HuH-7.5 (cell line): ENCODE measurements at places on chromosomes 6 and 20.

GRCh38 chr6:56386717-56387116, 139.3 kb upstream of the COL21A1 start:
- no peak for DNase-seq

DNA sequence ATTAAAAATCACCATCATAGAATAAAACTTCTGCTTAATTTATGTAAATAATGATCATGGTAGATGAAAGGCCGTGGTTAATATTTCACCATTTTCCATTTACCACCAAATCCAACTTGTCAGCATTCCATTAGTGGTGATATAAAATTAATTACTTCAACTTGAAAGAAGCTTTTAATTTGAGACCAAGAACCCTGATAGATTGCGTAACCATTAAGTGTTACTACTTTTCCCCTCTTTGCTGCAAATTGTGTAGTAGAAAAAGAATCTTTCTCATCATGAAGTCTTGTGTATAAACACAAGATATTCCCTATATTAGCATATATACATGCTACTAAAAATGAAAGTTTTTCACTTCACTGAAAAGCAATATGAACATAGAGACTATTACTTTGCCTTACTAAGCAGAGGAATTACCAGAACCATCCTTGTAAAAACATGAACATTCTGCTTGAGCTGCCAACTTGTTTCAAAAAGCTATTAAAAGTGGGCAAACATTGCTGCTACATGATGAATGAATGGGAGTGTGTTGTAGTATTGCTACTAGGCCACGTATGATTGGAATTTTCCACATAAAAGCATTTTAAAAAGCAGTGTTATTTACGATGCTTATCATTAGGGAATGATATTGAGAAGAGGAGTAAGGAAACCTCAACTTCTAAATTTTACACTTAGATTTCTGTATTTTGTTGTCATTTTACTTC, 35.0 kb downstream of the STX11 start:
- DNase-seq = no peak

GRCh38 chr6:52305948-52306767, 21.6 kb upstream of the MCM3 start:
- no peak for DNase-seq

DNA sequence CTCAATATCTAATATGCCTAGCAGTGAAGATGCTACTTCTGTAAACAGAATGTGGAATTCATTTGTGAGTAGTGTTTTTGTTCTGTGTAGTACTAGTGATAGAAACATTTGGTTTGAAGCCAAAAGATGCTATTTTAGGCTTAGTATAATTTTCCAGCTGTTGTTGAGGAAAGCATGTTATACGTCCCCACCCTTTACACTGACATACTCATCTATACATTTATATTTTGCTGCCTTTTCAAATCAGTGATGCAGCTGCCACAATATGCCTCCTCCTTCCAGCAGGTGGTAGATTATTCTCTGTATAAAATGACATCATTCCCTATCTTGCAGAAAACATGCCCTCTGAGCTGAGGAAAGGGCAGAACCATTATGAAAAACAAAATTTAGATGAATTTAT, 1217.6 kb upstream of the GJE1 start:
- no peak for DNase-seq

GRCh38 chr6:50952092-50952907, 133.6 kb downstream of the TFAP2B start:
- DNase-seq = no peak

DNA sequence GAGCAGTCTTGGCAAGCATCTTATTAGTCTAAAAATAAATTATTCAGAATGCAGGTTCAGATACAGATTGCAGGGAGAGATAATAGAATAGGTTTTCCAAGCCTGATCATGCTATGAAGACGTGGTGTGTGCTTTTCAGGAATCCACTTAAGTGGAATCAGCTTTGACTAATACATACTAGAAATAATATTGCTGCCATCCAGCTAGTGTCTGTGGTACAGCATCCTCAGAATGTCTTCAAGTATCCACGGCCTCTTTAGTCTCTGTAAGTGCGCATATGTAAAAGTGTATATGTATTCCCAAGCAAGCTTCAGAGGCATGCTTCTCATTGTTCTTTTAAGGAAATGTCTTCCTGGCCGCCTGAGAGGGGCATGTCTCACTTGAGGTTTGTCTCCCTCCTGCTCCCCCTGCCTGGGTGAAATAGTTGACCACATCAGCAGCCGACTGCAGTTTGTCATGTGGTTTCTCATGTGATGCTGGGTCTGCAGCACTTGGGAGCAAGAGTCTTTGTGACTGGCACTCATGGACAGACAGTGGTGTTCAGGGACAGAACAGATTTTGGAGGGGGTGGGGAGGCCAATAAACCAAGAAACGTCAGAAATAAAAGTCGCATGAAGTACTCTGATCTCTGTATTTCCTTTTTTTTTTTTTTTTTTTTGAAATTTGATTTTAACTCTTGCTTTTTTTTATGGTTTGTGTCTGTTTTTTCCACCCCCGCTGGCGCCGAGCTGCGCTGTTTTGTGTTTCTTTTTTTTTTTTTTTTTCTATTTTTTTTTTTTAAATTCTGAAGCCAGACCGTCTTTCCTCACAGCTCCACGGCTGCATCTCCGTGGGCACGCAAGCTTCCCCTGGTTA, 150.8 kb downstream of the PRL start:
- no peak for DNase-seq

GRCh38 chr6:105109955-105110895, 69.6 kb downstream of the POPDC3 start:
- no peak for DNase-seq

- no peak for DNase-seq
Measured at GRCh38 chr20:16069389-16070010, 503.7 kb downstream of the KIF16B start.

GRCh38 chr6:29953001-29953441, 10.7 kb downstream of the HLA-A start:
- no peak for DNase-seq

- DNase-seq = no peak
Measured at GRCh38 chr20:2038161-2038560, 44.3 kb upstream of the PDYN start.

DNA sequence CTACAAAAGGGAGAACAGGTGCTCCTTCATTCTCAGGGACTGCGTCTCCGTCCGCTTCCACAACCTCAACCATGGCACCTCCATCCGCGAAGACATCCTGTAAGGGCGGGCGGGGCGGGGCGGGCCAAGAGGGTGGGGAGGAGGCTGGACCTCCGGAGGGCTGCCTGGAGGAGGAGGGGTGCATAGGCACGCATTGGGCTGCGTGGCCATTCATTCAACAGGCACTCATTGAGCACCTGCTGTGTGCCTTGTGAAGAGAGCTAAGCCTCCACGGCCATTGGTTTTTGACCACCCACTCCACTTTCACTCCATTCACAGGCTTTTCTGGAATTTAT, 435 bp downstream of the ZSWIM3 start:
- peak; percentile 55 for DNase-seq

- DNase-seq = no peak
Measured at GRCh38 chr6:44009425-44010321, 117.6 kb downstream of the MRPL14 start.

DNA sequence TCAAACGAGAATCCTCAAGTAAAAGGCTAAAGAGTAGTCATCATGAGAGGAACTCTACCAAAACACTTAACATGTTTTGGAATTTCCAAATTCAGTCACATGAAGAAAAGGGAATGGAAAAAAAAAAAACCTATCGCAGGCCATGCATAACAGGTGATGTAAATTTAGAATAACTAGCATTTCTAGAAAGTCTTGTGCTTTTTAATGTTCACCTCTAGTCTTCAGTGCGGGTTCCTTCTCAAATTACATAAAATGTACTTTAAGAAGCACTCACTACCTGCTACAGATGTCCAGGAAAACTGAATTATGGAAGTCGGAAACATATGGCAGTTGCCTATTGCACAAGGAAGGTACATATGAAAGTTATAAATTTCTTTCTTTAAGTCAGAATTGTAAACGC, 6.1 kb upstream of the TBX18 start:
- no peak for DNase-seq

- DNase-seq = no peak
Measured at GRCh38 chr6:106122938-106123656, 37.0 kb downstream of the PRDM1 start.

GRCh38 chr6:32317541-32317940, 54.2 kb downstream of the TSBP1 start:
- DNase-seq = no peak

DNA sequence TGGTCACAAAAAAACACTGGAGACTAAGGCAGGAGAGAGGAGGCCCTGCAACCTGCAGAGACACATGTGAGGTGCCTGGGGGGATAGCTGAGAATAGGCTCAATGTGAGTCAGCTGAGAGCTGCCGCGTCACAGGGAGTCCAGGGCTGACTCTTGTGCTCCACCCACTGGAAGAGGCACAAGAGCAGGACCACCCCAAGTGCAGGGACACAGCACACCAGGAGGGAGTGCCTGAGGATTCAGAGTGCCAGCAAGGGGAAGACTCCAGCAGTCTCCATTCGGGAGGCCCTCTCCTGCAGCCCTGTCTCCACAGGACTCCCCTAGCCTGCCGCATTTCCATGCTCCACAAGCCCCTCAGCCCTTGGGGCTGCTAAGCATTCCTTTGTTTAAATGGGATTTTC, 105.5 kb downstream of the HUS1B start:
- no peak for DNase-seq

DNA sequence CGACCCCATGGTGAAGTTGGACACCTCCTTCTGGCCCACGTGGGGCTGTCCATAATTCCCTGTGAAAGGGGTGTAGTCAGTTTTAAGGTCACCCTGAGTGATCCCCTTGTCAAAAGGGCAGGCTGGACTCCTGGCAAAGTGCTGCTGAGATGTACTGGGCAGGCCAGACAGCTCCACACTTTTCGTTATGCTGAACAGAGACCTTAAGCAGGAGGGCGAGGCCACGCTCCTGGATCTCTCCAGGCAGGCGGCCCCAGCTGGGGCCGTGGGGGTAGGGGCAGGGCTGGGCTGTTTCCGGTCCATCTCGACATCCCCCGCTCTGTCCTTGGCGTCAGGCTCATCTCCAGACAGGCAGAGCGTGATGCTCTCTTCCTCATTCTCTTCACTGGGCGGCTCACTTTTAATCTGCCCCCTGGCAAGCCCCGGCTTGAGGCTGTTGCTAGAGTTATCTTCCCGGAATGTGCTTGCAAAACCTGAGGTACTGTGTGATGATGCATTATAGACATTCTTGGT, 56.7 kb downstream of the GJA10 start:
- DNase-seq = no peak

DNA sequence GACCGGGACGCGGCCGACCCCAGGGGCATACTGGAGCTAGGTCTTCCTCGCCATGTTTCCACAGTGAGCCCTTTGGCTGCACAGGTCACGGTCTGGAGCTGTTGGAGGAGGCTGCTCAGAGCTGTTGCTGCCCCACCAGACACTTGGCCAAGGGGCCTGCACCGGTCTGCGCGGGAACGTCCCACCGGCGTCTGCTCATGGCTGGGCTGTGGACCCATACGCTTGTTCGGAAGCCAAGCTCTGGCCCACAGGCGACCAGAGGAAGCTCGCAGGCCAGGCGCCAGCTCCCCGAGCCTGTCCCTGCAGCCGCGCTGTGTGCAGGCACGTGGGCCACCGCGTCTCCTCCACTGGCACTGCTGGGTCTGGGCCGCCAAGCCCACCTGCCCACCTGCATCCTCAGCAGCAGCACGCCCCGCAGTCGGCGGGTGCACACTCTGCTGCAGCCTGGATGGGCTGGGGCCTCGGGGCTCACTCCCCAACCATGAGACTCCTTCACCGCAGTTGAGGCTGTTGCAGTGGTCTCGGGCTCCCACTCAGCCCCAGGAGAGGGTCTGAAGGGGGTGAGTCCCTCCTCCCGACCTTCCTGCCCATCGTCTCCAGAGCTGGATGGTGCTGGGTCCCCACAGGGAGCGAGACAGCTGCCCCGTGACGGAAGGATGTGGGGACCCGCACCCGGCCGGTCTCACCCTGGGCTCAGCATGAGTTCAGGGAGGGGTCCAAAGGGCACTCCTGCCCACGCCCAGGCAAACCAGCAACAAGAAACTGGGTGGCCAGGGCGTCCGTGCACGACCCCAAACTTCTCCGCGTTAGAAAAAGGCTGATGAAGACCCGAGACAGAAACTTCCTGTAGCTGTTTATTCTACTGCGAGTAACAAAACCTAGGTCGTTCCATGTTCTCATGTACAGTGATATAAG, 15.5 kb upstream of the TCFL5 start:
- DNase-seq = no peak

- no peak for DNase-seq
Measured at GRCh38 chr20:41784209-41784958, 166.2 kb upstream of the CHD6 start.

GRCh38 chr6:15730442-15730841, 67.6 kb upstream of the DTNBP1 start:
- no peak for DNase-seq

DNA sequence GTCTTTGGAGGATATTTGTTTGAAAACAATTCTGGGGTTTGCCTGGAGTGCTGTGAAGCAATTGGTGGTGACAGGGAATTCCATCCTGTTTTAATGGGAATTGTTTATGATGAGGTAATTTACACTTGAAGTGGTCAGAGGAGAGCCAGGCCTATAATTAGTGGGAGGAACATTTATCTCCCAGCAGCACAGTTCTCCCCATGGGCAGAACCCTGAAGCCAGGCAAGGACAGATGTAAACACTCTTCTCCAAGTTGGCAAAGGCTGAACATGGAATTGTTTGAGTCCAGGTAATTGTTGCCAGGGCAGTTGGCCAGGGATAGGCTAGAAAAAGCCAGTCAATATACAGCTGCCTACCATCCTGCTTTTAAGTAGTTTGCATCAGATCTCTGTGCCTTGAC, 789.7 kb downstream of the FRK start:
- DNase-seq = no peak

DNA sequence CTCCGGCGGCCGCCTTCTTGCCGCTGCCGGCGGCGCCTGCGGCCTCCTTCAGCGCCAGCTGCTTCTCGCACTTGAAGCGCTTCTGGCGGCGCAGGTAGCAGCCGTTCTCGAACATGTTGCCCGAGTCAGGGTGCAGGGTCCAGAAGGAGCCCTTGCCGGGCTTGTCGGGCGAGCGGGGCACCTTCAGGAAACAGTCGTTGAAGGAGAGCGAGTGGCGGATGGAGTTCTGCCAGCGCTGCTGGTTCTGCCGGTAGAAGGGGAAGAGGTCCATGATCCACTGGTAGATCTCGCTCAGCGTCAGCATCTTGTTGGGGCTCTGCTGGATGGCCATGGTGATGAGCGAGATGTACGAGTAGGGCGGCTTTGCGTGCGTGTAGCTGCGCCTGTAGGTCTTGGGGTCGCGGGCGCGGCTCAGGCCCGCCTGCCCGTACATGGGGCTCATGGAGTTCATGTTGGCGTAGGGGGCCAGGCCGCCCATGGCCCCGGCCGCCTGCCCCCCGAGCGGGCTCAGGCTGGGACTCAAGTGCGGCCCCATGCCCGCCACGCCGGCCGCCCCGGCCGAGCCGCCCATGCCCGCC, 1.9 kb downstream of the FOXA2 start:
- no peak for DNase-seq

GRCh38 chr6:88145298-88145963, 20.7 kb downstream of the CNR1 start:
- no peak for DNase-seq

DNA sequence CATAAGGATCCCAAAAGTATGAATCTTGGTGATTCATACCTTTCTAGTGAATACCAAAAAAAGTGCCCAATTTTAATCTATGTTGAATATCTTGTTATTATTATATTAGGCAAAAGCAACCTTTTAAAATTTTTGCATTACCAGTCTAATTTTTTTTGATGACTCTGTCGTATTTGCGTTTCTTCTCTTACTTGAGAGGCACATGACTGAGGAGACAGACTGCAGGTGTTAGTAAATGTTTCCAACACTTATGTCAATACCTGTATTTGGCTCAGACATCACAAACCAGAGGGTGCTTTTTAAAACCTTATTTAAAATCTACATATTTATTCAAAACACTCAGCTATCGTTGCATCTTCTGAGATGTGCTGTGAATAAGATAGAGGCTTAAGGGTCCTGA, 27.1 kb downstream of the ID4 start:
- DNase-seq = no peak

GRCh38 chr20:19945732-19946670, 71.2 kb upstream of the NAA20 start:
- no peak for DNase-seq
